MG63 (cell line): ENCODE measurements at places on chromosomes 7 and 10. TPM values are rescaled to one million over a fixed set of nuclear protein-coding genes. Genes with fewer than 3 reads are reported as not detected.

GRCh38 chr10:133022776-133023100, 65.0 kb upstream of the ADGRA1 start:
- no peak for DNase-seq

DNA sequence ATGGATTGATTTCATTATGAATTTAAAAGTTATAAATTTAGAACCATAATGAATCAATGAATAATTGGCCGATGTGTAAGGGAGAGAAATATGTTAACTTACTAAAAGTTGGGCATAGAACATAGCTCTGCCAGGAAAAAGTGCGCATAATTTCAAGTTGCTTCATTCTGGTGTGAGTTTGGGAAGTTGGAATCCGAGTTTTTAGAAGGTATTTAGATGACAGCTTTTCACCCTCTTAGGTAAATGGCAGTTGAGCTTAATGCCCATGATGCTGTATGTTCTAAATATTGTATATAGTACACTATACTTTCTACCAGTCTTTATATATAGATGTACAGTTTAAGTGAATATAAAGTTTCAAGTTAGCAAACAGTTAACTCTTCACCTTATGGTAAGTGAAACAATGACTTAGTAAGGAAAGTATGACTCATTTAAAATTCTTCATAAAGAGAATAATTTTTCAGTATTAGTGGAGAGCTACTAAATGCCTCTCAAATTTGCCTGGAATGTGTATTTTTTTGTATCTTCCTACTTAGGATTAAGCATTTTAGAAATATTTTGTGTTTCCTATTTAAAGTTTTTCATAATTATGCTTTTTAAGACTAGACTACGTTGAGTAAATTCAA, 1.6 kb downstream of the C1GALT1 start:
- DNase-seq = no peak

DNA sequence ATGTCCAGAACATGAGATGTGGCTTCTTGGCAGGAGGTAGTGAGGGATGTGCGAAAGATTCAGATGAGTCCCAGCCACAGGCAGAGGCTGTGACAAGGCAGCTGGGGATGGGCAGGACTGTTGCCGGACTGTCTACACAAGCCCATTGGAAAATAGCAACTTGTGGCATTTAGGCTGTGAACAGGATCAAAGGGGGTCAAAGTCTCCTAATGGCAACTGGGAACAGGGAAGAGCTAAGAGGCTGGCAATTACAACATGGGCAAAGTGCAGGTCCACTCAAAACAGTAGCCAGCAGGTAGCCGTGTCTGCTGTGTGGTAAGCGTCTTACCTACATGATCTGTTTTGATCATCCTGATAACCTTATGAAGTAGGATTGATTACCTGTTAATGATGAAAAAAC, 254.2 kb upstream of the ZNF32 start:
- no peak for DNase-seq

The AKR1C8 gene
- total RNA-seq = not detected in 2 replicates

- DNase-seq = no peak
Measured at GRCh38 chr7:93836116-93836515, 54.4 kb downstream of the TFPI2 start.

DNA sequence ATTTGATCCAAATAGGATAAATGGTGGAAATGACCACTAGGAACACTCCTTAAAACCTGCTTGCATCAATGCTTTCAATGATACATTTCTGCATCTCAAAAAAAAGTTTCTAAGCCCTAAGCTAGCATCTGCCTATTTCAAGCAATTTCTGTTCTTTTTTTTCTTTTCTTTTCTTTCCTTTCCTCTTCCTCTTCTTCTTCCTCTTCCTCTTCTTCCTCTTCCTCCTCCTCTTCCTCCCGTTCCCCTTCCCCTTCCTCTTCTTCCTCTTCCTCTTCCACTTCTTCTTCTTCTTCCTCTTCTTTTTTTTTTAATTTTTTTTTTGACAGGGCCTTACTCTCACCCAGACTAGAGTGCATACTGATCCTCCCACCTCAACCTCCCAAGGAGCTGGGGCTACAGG, 15.4 kb downstream of the RBM20 start:
- no peak for DNase-seq

- DNase-seq = peak; percentile 11
Measured at GRCh38 chr7:108026647-108027046, 23.7 kb upstream of the LAMB1 start.

DNA sequence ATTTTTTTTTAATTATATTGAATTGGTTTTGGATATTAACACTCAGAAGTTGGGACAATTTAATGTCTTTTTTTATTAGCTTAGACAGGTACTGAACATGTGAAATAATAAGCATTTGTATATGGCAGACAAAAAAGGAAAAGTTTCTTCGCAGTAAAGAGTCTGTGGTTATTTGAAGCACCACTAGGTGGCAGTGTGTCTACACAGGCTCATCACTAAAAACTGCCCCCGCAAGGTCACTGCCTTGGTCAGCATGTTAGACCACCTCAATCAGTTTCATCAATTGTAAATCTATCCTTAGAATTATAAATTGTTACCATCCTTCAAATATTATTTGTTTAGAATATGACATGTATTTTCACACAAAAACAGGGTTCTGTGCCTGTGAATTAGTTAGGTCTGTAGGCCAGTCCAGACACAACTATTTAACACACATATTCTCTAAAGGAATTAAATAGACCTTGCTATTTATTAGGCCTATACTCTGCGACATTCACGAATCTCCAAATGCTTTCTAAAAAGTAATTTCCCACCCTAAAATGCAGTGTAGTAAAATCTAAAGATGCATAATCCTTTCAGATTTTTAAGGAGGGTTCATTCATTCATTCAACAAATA, 17.0 kb downstream of the PNLIPRP3 start:
- no peak for DNase-seq

The CAMK2B gene
- total RNA-seq = 0.54 and 2.0 TPM in 2 replicates

- peak; percentile 76 for DNase-seq
Measured at GRCh38 chr10:122113161-122113944, 124.4 kb downstream of the TACC2 start.

GRCh38 chr10:79353726-79354125, 6.5 kb downstream of the PPIF start:
- no peak for DNase-seq

DNA sequence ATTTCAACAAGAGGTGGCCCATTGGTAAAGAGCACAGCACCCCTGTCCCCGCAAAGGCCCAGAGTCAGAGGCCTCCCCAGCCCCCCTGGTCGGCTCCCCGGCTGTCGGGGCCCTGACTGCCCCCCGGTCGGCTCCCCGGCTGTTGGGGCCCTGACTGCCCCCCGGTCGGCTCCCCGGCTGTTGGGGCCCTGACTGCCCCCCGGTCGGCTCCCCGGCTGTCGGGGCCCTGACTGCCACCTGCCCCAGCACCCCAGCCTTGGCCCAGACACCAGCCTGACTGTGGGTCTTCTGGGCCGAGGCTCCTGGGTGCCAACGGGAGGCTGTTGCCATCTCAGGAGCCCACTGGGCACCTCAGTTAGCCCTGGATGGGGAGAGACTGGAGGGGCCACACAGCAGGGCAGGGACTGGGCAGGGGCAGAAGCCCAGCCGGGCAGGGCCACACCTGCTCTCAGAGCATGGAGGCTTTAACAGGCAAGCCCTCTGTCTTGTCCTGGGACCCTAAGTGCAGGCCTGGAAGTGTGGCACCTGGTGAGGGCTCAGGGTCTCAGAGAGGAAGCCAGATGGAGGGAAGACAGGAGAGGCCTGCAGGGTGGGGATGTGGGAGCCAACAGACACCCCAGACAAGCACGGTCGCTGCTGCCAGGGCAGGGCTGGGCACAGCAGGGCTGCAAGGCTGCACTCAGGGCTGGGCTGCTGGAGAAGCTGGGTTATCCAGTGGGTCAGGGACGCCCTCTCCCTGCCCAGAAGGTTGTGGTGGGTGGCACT, 56.5 kb downstream of the JAKMIP3 start:
- no peak for DNase-seq

DNA sequence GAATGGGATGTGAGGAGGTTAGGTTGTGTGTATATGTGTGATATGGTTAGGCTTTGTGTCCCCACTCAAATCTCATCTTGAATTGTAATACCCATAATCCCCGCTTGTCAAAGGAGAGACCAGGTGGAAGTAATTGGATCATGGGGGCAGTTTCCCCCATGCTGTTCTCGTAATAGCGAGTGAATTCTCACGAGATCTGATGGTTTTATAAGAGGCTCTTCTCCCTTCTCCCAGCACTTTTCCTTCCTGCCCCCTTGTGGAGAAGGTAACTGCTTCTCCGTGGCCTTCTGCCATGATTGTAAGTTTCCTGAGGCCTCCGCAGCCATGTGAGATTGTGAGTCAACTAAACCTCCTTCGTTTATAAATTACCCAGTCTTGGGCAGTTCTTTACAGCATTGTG, 47.3 kb downstream of the NPVF start:
- no peak for DNase-seq

The ASB10 gene
- not detected in 2 replicates for total RNA-seq

DNA sequence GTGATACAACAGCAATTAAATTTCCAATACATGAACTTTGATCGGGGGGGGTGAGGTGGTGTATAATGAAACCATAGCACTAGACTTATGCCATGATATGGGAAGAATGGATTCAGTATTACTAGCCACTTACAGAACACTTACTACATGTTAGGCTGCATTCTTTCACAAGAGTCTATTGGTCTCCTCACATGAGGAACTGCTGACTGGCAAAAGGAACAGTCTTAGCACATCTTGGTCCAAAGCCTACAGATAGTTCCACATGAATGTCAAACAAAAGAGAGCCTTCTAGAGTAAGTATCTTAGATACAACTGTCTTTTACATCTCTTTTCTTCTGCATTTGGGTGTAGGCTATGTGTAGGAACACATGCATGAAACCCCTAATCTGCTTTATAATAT, 115.9 kb upstream of the DNAJB12 start:
- DNase-seq = no peak

The TRIM56 gene
- total RNA-seq = 2.3 and 25.4 TPM in 2 replicates

GRCh38 chr10:66627156-66627555, 298.7 kb upstream of the LRRTM3 start:
- no peak for DNase-seq
